Activated CD4-positive, CD25-positive, alpha-beta regulatory T cell (primary cell): ENCODE measurements at places on chromosomes 4 and X.

- DNase-seq = no peak
Measured at GRCh38 chr4:153468587-153468986, 2.4 kb downstream of the TMEM131L start.

GRCh38 chrX:68978255-68978654 lies 149.4 kb downstream of the EFNB1 start:
- no peak for DNase-seq

- DNase-seq = no peak
Measured at GRCh38 chr4:139684351-139684750, 18.7 kb downstream of the MGST2 start.

DNA sequence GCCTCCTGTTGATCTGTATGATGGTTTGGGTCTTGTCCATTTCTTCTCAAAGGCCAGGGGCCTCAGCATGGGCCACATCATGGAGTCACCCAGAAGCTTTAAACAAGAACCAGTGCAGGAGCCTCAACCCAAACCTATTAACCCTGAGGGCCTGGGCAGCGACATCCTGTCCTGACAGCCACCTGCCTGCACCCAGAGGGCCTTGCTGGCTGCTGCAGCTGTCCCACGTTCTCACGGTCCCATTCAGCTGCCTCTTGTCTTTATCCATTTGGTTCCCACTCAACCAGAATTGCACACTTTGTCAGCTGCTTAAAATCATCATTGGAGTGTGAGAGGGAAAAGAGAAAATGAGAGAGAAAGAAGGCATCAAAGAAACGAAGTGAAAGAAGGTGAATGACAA lies 21.6 kb downstream of the C4orf50 start:
- DNase-seq = no peak

- DNase-seq = no peak
Measured at GRCh38 chr4:55393461-55394320, 2.1 kb upstream of the TMEM165 start.

DNA sequence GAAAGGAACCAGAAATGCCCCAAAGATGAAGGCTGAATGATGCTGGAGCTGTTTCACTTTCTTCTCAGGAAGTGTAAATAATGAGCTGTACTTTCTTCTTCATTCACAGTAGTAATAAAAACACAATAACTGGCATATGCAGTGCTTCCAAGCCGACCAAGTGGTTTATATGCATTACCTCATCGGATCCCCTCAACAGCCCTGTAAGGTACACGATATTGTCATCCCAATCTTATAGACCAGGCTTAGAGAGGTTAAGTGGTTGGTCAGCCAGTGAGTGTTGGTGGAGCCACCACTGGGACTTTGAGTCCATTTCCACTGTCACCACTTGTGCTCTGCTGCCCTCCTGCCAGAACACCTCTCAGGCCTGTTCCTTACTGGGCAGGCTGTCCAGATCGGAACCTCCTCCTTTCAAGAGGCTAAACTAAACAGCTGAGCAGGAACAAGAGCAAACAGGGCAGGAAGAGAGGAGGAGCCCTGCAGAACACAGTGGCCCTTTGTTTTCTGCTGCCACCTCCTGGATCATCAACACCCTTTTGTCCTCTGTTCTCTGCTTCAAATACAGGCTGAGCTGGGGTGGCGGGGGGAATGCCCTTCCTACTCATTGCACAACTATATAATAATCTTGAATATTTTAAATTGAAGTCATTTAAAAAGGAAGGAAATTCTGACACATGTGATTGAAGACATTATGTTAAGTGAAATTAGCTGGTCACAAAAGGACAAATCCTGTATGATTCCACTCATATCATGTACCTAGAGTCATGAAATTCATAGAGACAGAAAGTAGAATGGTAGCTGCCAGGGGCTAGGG lies 112.5 kb upstream of the ATP6AP2 start:
- DNase-seq = no peak

GRCh38 chr4:38167973-38168372 lies 207.8 kb downstream of the PTTG2 start:
- DNase-seq = no peak

DNA sequence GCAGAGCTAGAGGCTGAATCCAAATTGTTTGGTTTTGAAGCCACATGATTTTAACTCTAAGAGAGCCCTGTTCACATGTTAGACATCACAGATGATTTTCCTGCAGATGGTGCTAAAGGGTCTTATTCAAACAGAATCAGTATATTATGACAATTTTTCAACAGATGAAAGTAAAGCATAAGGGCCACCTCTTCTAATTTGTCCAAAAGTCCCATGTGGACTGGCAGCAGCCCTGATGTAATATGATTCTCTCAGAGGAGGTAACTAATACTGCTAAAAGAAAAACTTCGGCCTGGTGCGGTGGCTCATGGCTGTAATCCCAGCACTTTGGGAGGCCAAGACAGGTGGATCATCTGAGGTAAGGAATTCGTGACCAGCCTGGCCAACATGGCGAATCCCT lies 26.0 kb upstream of the SETD7 start:
- no peak for DNase-seq

DNA sequence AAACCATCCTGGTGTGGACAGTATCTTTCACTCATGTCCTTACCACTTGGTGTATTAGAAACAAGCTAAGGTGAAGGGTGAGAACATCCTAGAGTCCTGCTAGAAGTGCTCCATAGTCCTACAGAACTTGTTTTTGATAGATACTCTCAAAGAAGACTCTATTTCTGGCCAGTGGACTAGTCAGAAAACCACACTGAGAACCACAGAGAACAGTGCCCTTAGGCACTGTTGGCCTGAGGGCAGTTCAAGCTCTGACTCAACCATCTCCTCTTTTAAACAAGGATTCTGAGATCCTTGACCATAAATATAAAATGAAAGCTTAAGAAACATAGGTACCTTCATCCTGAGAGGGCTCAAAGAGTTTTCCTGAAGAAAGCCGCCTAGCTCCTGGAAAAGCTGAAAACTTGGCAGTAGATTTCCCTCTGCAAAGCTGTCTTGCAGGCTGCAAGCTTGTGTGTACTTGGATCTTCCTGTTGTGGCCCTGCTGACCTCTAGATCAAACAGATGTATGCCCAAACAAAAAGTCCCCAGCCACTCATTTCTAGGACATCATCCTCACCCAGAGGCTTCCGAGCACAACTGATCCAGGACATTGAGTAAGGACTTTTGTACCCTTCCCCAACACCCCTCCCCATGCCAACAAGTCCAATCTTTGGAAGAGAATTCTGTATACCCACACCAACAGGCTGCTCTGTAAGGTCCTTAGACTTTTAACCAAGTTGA lies 111.6 kb upstream of the CXCL13 start:
- no peak for DNase-seq

DNA sequence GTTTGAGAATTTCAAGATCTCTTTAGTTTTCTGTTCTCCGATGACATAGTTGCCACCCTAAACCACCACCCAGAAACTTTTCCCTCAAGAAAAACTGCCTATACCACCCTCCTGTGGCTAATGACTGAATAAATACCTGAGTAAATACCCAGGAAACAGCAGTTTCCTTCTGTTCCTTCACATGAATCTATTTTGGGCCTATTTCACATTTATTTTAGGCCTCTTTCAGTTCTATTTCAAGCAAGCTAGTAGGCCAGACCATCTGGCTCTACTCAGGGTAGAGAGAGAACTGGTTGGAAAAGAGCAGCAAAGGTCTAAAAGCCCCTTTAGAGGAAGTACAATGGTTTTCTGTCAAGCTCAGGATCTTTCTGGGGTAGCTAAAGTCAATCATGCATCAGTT lies 23.4 kb downstream of the ARHGEF9 start:
- DNase-seq = no peak

GRCh38 chrX:136731207-136731782 lies 49.4 kb downstream of the ARHGEF6 start:
- no peak for DNase-seq

- DNase-seq = no peak
Measured at GRCh38 chrX:14344172-14344940, 185.0 kb upstream of the GLRA2 start.

DNA sequence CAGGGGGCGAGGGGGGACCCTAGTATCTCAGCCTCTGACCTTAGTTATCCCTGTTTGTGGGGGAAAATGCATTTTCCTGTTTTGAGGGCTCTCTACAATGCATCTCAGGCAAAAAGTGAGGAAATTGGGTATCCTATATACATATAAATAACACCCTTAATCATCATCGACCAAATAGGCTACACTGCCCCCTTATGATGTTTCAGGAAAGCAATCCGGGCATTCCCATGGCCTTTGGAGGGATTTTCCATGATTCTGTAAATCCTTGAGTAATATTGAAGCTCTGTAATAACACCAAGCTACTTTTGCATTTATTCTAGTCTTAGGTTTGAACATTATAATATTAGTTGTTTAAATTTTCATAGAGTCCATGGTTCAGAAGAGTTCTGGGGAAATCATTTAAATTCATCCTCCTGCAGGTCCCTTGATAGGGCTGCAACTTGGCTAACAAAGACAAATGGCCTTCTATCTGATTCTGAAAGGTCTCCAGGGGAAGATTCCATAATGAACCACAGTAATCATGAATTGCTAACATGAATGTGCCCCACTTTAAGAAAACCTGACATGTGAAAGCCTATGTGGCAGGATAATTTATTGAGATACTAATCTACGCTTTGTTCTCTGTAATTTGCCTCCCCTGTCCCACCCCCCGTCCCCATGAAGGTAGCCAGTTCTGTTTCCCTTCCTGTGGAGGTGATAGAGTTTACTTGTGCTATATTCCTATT lies 91.5 kb upstream of the SCOC start:
- DNase-seq = no peak

- DNase-seq = no peak
Measured at GRCh38 chr4:172996571-172997216, 171.9 kb upstream of the GALNT7 start.

DNA sequence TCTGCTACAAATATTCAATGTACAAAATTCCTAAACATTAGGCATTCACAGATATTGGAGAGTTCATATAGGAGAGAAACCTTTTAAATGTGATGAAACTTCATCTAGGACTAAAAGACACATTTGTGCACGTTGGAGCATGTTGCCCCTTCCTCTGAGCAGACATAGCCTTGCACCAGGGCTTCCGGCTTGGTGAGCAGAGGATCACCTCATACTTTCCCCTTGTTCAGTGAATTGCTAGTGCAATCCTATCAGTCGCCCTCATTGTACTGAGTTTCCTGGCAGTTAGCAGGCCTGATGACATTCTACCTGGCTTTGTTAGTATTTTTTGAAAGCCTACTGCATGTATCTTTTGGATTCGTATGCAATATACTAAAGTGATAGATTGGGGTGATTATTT lies 466.2 kb downstream of the SPRY1 start:
- no peak for DNase-seq

DNA sequence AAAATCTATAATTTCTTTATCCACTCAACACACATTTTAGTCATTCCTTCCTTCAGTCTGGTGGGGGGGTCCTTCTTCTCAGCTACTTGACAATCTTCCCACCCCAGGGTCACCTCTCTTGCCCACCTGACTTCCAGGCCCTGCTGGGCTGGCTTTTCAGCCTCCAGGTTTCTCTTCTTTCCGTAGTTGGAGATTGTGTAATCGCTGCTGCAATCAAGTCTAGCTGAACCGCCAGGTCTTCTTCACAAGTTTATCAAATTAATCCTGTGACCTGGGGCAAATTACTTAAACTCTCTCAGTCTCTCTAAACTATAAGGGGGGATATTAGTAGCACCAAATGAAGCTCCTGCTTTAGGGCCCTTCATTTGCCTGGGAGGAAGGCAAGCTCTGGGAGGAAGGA lies 102.9 kb upstream of the TNIP3 start:
- no peak for DNase-seq

- no peak for DNase-seq
Measured at GRCh38 chr4:106201373-106201772, 114.6 kb downstream of the TBCK start.

DNA sequence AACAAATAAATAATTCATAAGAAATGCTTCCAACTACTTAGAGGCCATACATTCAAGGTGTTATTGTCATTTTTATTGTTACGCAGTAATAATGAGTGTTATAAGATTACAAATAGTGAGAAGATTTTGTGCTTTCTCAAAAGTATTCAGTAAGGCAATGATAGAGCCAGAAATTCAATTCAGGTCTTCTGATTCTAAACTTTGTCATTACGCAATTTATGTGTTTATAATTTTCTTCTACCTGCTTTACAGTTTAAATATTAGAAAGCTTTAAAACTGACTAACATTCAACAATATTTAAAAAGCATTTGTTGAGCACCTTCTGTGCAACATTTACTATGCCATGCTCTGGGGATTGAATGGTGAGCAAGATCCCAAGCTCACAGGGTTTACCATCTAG lies 183.4 kb upstream of the ETNPPL start:
- DNase-seq = no peak

GRCh38 chr4:87865288-87865687 lies 32.5 kb downstream of the MEPE start:
- no peak for DNase-seq

DNA sequence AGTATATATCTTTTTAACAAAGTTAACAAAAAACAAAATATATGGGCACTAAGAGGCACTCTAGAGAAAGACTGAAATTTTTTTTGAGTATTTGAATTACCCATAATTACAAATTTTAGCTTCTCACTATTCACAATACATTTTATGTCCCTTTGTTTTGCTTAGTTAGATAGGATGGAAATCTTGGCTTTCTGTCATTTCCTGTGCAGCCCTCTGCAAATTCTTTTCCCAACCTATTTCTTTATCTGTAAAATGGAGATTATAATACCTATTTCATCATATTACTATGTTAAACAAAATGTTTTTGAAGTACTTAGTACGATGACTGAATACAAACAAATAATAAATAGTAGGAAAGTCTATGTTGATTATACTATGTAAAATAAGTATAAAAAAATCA lies 710.0 kb downstream of the CCSER1 start:
- no peak for DNase-seq
